ENCODE measurements at places on chromosomes 11 and 22.

- DNase-seq = no peak
Measured at GRCh38 chr11:95289378-95290101, 58.5 kb upstream of the SESN3 start.

- no peak for DNase-seq
Measured at GRCh38 chr11:114368918-114369680, 31.2 kb downstream of the C11orf71 start.

GRCh38 chr11:61477727-61478148, 30.8 kb upstream of the LRRC10B start:
- peak; percentile 64 for DNase-seq

- no peak for DNase-seq
Measured at GRCh38 chr11:85787809-85788760, 22.9 kb downstream of the SYTL2 start.

Data from HTR-8/SVneo (cell line).